A549 treated with Mapracorat at 1 μM for 4 hours (cell line): ENCODE measurements at places on chromosomes 12 and 14. TPM values are rescaled to one million over a fixed set of nuclear protein-coding genes. Genes with fewer than 3 reads are reported as not detected.

ALDH1L2 gene
- total RNA-seq: 2.4 to 3.6 TPM (median 3.2 TPM) in 5 replicates

PTGER2 gene
- 2.3 to 3.7 TPM (median 3.5 TPM) in 5 replicates for total RNA-seq

FGD4 gene
- total RNA-seq: 9.6 to 16.2 TPM (median 13.3 TPM) in 5 replicates

LHX5 gene
- not detected in 5 replicates for total RNA-seq

B4GALNT1 gene
- total RNA-seq: 30.6 to 47.9 TPM (median 44.0 TPM) in 5 replicates

NEUROD4 gene
- total RNA-seq: not detected in 5 replicates

RFX4 gene
- total RNA-seq: not detected in 5 replicates
